IPS-NIHi11 (cell line): ENCODE measurements at places on chromosomes 3 and 15.
A peak's percentile ranks its signal among the peaks of the same experiment; 100 is the strongest.

DNA sequence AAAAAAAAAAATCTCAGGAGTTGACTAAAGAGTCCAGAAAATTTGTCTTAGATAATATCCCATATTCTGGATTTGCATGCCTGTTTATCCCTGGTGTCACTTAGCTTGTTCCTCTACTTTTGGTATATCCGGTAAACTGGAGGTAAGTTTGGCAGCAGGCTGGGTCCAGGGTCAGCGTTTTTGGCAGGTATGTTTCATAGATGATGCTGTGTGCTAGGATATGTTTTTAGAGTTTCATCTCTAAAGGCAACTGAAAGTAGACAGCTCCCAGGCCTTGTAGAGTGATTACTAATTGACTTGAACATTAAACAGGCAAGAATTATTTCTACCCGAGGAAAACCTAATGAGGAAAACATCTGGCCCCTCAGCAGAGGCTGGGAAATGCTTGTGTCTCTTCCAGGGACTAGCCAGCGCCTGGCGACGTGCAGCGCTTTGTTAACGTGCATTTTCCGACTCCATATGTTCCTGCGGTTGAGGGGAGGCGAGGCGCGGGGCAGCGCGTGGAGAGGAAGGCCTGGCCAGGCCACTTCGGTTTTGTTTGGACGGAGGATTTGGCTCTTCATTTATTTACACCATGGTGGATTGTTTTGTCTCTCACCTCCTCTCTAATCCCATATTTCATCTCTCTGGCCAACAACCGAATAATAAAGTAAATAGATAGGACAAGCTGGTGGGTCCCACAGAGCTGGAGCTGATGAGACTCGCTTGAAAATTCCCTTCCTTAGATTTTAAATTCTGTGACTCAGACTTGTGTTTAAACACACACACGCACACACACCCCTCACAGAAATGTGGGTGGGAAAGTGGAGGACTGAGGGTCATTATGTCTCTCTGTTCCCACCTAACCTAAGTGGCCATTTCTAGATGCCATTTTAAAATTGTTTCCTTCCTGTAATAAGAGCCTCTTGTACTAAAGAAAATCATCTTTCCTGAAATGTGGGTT, 65.3 kb downstream of the ASB7 start:
- no peak for DNase-seq

DNA sequence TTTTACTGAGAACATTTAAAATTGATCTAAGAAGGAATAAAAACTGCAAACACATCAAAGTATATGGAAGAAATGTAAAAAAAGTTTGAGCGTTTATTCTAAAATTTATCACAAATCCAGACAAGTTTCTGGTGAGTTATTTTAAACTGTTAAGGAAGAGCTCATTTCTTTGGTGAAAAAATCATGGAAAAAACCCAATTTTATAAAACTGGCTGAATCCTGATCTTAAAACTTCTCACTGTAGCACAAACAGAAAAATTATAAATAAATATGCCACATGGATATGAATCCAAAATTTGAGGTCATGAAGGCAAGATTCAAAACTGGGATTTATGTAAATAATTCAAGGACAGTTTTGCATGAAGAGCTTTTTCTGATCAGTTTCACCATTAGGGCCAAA, 205.1 kb upstream of the RGMA start:
- no peak for DNase-seq

DNA sequence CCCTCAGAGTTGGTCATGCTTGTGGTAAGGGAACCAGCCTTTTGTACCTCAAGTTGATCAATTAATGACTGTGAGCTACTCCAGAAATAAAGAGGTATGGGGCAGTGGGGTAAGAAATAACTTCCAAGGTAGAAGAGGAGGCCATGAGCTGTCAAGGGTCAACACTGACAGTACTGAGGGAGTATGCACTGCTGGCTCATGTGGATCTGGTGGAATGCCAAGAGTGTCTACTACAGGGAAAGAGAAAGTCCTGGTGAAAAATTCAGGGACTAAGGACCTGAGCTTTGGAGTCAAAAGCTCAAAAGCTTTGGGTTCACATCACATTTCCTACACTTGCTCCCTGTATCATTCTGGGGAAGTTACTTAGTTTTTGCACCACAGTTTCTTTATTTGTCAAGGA, 154.9 kb downstream of the SEMA6D start:
- no peak for DNase-seq

DNA sequence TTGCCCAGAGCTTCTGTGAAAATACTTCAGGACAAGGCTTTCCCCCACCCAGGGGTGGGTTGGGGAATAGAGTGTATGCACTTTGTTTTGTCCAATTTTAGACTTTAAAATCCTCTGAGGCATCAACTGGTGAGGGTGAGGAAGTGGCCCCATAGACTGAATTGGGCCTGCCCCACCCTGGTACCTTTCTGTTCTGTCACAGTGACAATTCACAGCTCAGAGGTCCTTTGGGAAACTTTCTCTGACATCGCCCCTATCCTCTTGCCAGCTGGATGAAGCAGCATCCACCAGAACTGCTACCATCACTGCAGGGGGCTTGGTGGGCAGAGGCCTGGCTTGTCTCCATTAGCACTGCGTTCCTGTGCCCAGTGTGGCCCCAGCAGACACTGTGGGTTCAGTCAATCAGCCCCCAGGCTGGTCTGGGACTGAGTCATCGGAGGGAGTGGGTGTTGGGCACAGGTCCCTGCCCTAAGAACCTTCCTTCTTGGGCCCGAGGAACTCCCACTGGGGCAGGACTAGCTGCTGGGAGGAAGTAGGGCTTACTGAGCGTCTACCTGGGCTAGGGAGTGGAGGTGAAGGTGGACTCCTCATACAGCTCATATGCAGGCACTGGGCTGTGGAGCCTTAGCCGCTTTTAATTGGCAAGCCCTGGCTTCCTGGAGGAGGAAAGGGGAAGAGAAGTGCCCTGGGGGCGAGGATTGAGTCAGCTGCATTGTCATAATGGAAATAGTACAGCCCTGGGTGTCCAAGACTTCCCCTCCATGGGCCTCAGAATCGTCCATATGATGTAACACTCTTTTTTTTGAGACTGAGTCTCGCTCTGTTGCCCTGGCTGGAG, 1.5 kb upstream of the PPM1M start:
- DNase-seq, result no peak

DNA sequence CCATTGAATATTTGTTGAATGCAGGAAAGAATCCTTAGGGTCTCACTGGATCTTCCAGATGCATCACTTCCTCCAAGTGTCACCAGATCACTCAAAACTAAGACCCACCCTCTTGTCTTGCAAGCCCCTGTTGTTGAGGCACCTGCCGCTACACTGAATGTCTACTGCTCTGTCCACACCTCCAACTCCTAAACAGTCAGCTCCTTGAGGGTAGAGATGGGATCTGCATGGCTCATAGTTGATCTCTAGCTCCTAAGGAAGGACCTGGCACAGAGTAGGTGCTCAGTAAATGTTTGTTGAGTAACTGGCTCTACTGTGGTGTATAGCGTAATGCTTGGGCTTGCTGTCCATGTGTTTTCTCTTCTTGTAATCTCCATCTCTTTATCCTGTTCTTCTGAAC, 8.8 kb downstream of the SLC6A20 start:
- no peak for DNase-seq

DNA sequence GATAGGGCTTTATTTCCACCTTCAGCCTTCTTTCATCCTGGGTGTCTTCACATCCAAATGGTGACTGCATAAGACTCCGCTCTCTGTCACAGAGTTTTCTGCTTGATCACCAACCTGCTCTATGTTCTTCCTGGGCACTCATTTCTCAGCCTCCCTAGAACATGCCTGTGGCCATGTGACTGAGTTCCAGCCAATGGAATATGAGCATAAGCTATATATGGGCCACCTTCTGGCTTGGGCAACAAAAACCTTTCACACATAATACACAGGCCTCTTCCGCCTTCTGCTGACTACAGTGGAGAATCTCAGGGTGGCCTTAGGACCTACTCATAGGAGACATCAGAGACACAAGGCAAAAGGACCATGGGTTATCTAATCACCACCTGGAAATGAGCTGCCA, 51.2 kb upstream of the MED12L start:
- no peak for DNase-seq

- no peak for DNase-seq
These were observed 5.5 kb downstream of the GFM1 start for GRCh38 chr3:158649791-158650190.

- no peak for DNase-seq
These were observed 34.0 kb upstream of the SLC6A11 start for GRCh38 chr3:10781981-10782380.

- no peak for DNase-seq
These were observed 35.5 kb downstream of the ECT2 start for GRCh38 chr3:172786036-172786435.

DNA sequence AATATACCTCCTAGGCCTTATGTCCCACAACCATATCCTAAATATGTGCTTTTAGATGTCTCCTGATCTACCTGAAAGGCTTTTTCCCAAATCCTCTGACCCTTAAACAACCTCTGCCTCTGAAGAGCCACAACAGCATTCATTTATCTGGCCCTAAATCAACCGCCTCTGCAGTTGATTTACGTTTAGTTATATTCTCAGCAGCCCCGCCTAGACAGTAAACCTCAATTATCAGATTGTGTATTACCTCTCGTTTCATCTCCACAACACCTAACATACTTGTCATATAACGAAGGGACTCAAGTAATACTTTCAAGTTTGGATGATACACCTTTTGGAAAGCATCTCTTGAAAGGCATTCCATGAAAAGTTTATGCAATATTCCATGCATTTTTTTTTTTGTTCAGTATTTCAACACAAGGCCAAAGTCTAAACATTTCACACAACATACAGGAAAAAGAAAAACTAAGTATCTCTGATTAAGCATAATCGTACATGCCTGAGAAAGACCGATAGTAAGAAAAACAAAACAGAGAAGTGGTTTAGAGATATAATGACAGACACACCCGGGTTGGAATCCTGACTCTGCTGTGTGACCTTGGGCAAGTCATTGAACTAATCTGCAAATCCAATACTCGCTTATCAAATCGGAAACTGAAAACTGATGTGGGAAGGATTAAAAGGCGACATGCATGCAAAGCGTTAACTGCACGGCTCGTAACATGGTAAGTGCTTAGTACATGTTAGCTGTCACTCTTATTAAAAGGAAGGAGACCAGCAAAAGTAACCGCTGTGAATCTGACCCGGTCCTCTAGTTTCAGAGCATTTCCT, 778 bp downstream of the CRBN start:
- DNase-seq, result no peak

- peak; percentile 42 for DNase-seq
These were observed 90.9 kb downstream of the SEC22A start for GRCh38 chr3:123292321-123293310.

- peak; percentile 50 for DNase-seq
These were observed 68.8 kb downstream of the ANXA2 start for GRCh38 chr15:60328852-60329443.

DNA sequence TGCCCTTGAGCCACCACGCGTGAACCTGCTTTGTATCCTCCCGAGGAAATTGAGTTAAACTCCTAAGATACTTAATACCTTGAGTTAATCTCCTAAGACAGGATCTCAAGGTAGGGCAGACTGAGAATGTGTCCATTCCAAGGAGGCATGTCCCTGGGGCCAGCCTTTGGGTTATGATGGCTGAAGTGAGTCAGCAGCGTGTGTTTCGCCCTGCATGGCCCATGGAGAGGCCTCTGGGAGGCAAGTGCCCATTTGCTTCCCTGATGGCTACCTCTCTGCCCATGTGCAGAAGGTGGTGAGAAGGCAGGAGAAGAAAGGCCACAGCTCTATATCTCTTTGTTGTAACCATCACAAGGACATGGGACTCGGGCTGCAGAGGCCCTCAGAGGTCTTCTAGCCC, 36.7 kb upstream of the LIMD1 start:
- DNase-seq, result no peak

GRCh38 chr15:22228101-22228762, 147.9 kb downstream of the OR4M2 start:
- no peak for DNase-seq

DNA sequence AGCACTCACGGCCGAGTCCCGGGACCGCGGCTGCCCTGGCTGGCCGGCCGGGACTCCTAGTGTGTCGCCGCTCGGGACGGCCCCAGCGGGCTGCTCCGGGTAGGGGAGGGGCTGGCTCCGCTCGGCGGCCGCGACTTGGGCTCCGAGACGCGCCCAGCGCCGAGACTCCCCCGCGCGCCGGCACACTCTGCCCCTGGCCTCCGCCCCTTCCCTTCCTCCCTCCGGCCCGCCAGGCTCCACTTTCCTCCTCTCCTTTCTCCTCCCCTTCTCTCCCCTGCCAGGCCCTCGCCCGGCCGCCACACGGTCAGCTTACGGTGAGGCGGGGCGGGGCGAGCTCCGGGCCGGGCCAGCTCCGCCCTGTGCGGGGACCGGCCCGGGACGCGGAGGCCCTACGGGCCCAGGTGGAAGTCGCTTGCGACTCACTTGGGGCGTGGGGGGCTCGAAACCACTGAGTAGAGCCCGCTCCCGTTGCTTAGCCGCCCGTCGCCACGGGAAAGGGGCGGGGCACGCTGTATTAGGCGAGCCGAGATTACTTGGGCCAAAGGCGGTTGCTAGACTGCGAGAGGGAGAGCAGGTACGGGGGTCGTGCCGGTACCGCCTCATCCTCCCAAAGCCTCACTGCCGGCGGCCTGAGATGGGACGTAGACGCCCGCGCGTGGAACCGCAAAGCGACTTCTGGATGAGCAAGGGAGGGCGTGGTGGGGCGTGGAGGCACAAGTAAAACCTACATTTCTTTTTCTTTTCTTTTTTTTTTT, at the start of gene ITGB5:
TSS of gene ITGB5 (minus strand) at position 189 of the 755 bp plus-strand sequence. CDS start 365 bp downstream, outside the sequence.
- peak; percentile 86 for DNase-seq

DNA sequence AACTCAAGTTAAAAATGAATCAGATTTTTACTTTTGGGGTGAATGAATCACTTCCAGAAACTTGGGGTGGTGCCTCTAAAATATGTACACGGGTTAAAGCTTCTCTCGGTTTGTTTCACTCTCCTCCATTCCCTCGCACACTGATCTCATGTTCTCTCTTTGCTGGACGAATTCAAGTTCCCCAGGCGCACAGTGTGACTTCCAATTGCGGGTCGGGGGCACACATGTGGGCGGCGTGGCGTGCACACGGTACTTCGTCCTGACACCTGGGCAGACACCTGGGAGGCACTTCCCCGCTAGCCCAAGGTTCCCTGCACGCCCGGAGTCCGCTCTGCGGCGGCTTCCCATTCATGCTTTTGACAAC, 692 bp downstream of the SCAANT1 start:
- DNase-seq, result no peak

DNA sequence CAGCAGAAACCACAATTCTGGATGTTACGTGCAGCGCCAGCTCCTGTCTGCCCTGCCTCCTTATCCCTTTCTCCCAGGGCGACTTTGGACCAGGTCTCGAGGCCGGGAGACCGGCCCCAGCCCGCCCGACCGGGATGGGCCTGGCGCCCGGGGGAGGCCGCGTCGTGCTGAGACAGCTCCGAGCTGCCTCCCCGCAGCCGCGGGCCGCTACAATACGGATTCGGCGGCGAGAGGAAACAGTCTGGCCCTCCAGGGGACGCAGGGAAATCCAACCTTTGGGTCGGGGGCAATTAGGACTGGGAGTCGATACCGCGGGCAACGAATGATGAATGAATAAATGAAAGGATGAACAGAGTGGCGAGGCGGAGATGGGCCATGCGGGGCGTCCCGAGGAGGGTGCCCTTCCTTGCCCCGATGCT, 537 bp downstream of the GRAMD2A start:
- peak; percentile 41 for DNase-seq

GRCh38 chr15:55859681-55860080, 116.7 kb upstream of the PRTG start:
- DNase-seq, result no peak
